Right renal cortex interstitium (tissue), 3 donors: ENCODE measurements at places on chromosomes 2 and 18. TPM values are rescaled to one million over a fixed set of nuclear protein-coding genes. Genes with fewer than 3 reads are reported as not detected.
A peak's percentile ranks its signal among the peaks of the same experiment; 100 is the strongest.

GRCh38 chr18:79583984-79584401, 95.6 kb upstream of the CTDP1 start:
- DNase-seq = no peak

GRCh38 chr18:39348757-39349156, 1783.2 kb upstream of the CELF4 start:
- DNase-seq = no peak

- DNase-seq = no peak
Measured at GRCh38 chr2:227325839-227326195, 766 bp downstream of the MFF start.

DNA sequence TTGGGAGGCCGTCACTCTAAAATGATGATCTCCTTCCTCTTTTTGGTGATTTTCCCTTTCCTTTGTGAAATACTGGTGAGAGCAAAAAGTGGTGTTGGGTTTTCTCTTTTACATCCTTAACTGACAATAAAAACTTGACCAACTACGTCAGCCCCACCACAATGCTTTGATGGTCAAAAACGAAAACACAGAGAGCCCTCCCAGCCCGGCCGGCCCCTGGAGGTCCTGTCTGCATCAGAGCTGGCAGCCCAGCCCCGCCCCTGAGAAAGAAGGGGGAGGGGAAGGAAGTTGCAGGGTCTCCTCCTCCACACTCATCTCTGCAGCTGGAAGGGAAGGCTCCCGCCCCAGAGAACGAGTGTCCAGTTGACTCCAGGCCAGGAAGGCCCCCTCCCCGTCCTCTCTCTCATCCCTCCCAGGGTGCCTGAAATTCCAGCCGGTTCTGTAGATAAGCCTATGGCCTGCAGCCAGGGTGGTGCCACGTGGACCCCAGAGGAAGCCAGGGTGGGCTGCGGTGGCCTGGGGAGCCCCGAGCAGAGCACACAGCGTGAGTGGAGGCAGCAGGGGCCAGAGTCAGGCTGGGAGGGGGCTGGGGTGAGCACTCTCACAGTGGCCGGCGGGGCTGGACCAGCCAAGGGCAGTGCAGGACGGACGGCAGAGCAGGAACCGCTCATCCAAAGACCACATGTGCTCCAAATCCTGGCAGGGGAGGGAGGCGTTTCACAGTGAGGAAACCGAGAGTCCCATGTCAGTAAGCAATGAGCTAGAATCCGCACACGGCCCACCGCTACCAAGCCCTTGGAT, 19.8 kb downstream of the BIN1 start:
- peak; percentile 83 for DNase-seq

- no peak for DNase-seq
Measured at GRCh38 chr2:100274566-100275199, 47.6 kb downstream of the LONRF2 start.

DNA sequence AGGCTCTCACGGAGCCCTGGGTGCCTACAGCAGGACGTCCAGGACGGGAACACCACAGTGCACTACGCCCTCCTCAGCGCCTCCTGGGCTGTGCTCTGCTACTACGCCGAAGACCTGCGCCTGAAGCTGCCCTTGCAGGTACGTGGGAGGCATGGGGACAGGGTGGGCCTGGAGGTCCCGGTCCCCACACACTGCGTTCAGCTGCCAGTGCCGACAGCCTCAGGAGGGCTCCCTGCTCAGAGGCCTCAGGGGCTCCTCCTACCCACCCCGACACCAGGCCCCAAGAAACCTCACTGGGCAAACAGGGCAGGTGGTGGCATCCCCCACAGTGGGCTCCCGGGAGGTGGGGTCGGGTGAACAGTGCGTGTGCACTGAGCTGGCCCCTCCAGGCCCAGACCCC, 10.8 kb downstream of the ANO7 start:
- no peak for DNase-seq

DNA sequence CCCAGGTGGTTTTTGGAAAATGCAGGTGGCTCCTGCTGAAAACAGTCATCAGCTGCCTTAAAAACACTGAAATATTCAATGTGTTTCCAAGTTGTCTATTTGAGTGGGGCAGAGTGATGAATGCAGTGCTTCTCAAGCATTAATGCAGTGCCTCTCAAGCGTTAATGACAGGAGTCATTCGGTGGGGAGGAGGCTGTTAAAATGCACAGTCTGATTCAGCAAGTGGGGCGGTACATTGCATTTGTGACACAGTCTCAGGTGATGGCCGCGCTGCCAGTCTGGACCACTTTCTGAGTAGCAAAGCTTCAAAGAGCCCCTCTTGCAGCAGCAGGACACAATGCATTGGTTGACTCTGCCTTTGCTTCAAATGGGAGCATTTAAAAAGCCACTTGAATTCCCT, 231.4 kb upstream of the RGPD4 start:
- no peak for DNase-seq

DNA sequence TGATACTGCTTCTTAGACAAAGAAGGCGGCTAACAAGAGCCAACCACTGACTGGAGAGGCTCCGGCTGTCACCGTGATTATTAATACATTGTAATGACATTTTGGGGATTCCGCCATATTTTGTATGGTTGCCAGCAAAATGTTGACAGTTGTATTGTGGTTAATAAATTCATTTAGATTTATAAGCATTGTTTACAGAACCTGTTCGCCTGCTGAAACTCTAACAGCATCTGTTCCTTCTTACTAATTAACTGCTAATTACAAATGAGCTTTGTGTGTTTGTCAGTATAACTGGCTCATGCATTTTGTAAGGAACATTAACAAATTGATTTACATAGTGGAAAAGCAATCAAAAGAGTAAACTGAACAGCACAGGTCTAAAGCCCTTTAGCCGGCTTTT, 332.4 kb downstream of the GBX2 start:
- DNase-seq = no peak

DNA sequence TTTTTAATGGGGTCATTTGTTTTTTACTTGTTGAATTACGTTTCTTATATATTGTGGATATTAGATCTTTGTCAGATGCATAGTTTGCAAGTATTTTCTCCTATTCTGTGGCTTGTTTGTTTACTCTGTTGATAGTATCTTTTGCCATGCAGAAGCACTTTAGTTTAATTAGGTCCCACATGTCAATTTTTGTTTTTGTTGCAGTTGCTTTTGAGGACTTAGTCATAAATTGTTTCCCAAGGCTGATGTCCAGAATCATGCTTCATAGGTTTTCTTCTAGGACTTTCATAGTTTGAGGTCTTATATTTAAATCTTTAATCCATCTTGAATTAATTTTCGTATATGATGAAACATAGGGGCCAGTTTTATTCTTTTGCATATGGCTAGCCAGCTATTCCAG, 13.2 kb downstream of the PIKFYVE start:
- DNase-seq = no peak

Gene GKN2
- not detected for polyA plus RNA-seq

Gene MPP4
- polyA plus RNA-seq = 0.17 TPM

Gene CD226
- 2.5 TPM for polyA plus RNA-seq

Gene ALPP
- polyA plus RNA-seq = 0.06 TPM
